ENCODE measurements at places on chromosomes 11 and 22. TPM values are rescaled to one million over a fixed set of nuclear protein-coding genes. Genes with fewer than 3 reads are reported as not detected.

C11orf42 gene
- not detected for total RNA-seq

DNA sequence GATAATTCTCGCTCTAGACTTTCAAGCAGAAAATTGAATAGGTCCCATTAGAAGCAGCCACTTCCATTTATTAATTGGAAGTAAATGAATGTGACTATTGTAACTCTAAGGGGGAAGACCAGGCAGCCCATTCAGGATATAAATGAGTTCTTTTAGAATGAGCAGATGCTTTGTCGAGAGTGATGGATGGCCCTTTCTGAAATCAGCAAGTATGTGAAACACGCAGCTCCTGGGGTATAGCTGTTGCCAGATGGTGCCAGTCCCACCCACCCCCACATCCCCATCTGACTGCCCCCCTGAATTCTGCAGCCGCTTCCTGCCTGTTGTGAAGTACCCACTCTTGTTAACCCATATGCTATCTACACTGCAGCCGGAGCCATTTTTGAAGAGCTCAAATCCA lies 3.7 kb downstream of the SLC15A3 start:
- DNase-seq, result no peak

- DNase-seq, result no peak
These were observed 20.6 kb downstream of the OSBPL5 start for GRCh38 chr11:3144296-3145205.

DNA sequence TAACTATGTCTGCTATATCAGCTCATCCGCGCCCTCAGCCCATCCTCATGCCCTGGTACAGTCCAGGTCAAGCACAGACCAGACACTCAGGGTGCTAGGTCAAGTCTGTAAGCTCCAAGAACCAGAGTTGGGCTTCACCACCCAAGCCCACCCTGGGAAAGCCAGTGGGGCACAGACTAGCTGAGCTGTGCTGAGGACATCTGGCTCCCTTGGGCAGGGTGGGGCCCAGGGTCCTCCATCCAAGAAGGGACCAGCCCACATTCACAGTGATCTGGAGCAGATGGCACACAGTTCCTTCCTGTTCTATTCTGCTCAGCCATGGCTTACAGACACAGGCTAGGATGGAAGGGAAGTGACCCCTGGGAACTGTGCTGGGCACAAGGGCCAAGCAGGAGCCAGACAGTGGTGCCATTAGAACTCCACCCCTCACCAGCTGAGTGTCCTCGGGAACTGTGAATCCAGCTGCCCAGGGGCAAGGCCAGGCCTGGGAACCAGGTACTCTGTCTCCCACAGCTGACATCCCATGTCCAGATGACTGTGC lies 9.1 kb downstream of the P2RY6 start:
- DNase-seq, result peak; percentile 43

DNA sequence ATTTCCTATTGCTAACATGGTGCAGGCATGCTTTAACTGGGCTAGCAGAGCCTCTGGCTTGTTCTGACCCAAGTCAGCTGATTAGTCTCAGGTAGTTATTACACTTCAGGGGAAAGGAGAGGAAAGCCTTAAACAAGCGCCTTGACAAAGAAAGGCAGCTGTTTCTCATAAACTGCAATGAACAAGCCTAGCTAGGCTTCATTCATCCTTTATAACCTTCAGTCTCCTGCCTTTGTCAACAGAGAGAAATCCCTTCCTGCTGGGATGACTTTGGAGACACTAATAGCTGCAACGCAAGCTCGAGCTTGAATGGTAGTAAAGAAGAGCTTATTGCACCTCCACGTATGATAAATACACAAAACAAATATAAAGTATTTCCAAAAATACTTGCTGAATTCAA lies 68.4 kb downstream of the CCDC34 start:
- DNase-seq, result no peak
